ENCODE measurements at places on chromosomes 13 and 19.

DNA sequence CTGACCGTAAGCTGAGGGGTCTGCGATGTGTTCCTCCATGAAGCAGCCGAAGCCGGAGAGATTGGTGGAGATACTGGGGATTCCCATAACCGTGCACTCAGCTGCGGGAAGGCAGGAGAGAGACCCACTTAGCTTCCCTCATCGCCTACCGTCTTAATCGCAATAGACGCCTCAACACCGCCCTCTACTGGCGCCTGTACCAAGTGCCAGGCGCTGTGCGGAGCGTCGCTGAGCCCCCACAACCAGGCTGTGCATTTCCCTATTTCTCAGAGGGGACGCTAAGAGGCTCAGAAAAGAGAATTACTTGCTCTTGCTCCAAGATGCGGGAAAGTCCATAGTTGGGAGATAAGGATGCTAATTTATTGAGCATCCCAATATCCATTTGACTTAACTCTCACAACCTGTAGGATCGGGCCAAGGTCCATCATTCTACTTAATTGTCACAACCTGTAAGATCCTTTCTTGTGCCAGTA is 5.8 kb downstream of the FTL start:
- peak; percentile 89 for DNase-seq

DNA sequence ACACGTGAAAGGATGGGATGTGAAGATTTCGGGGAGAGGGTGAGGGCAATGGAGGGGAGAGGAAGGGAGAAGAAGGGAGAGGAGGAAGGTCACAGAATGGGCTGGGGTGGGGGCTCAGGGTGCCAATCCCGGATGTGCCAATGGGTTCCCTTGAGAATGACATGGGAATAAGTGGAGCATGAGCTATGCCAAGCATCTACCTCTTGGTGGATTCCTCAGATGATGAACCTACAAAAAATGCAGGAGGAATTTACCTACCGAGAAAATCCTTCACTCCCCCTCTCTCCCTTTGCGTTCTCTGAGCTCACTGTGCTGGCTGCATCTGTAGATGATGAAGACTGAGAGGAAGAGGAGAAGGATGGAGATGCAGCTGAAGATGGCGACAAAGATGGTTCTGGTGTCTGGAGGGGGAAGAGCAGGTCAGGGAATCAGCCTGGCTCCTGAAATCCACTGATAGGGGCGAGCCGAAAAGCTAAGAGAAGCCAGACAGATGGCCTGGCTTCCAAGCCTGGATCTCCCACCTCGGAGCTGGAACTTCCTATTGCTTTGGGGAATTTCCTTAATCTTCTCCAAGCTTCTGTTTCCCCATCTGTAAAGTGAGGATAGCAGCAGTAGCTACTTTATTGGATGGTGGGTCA is 21.6 kb downstream of the VSTM1 start:
- DNase-seq, result no peak

GRCh38 chr13:66716538-66716937 is 513.6 kb downstream of the PCDH9 start:
- DNase-seq, result no peak

GRCh38 chr13:59024434-59024833 is 1139.3 kb downstream of the DIAPH3 start:
- DNase-seq, result no peak

GRCh38 chr13:66264971-66265370 is 965.2 kb downstream of the PCDH9 start:
- no peak for DNase-seq

- DNase-seq, result peak; percentile 43
Observed at GRCh38 chr19:2034729-2035589, 16.1 kb downstream of the MKNK2 start.

DNA sequence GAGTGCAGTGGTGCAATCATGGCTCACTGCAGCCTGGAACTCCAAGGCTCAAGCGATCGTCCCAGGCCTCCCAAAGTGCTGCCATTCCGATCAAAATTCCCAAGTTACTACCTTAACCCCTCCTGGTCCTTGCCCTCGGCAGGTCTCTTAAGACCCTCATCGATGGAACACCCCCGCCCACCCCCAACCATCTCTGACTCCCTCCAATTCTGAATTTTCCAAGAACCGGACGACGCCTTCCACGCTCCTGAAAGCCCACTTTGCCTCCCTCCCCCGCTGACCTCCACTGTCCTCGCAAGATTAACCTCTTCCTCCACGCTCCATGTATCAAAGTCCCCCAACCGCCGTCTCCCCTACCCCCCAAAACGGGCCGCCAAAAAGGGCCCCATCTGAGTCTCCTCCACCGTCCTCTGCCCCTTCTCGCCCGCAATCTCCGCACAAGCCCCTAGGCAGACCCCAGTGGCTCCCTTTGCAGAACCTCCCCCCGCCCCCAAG is 539 bp downstream of the DAPK3 start:
- DNase-seq, result no peak

DNA sequence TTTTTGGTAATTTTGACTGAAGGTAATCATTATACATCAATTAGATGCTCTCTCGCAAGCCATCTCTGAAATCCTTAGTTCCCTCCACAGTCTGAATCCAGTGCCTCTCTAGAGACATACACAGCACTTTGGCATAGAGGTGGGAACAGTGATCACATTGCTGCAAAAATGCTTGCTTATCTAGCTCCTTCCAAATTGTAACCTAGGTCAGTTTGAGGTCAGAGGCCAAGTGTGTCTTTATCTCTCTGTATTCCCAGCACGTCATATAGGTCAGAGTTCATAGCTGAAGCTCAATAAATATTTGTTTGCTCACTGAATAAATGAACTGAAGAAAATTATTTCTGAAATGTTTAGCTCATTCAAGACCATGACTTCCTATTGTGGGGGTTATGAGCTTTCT is 462.5 kb downstream of the DIAPH3 start:
- DNase-seq, result no peak

GRCh38 chr13:99045396-99045795 is 67.5 kb upstream of the DOCK9 start:
- no peak for DNase-seq

DNA sequence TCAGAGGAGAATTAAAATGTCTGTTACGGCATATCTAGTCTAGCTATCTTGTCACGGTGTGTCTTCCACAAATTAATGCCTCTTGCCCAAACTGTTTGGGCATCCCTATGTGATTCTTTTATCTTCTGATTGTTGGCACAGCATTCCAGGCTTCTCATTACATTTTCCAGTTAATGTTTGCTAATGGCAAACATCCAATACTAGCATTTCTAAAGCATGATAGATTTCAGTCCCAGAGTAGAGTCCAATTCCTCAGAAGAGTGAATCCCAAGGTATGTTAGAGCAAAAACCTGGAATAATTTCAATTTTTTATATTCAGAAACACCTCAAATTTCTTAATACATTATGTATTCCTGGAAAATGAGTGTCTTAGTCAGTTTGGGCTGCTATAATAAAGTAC is 684.5 kb upstream of the SLITRK1 start:
- no peak for DNase-seq

GRCh38 chr19:580274-580835 is 8.0 kb downstream of the BSG start:
- no peak for DNase-seq

DNA sequence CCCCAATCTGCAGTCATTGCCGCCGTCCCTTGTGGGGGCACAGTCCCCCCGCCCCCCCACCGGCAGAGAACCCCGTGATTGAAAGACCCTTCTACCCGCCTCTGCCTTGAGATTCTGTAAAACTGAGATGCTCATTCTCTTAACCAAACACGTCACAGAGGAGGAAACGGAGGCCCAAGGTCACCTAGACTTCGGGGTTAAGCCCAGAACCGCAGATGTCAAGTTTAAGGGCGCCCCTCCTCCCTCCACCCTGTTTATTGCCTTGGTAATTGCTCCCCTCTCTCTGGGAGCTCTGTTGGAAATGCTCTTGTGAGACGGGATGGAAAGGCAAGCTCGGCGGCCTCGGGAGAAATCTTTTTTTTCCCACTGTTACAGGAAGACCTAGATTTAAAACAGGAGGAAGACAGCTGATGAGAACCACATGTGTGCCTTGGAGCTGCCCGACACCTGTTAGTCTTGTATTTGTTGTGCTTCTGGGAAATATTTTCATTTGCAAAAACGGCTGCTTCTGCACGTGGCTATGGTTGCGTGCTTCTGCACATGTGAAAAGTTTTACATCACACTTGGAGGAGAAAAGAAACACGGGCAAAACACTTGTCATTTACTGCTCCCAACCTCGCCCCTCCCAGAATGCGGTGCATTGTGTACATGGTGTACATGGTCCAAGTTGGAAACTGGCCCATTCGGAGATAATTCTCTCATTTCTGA is 1.1 kb upstream of the MED26 start:
- no peak for DNase-seq

- no peak for DNase-seq
Observed at GRCh38 chr19:55704494-55705245, 29.6 kb downstream of the EPN1 start.

DNA sequence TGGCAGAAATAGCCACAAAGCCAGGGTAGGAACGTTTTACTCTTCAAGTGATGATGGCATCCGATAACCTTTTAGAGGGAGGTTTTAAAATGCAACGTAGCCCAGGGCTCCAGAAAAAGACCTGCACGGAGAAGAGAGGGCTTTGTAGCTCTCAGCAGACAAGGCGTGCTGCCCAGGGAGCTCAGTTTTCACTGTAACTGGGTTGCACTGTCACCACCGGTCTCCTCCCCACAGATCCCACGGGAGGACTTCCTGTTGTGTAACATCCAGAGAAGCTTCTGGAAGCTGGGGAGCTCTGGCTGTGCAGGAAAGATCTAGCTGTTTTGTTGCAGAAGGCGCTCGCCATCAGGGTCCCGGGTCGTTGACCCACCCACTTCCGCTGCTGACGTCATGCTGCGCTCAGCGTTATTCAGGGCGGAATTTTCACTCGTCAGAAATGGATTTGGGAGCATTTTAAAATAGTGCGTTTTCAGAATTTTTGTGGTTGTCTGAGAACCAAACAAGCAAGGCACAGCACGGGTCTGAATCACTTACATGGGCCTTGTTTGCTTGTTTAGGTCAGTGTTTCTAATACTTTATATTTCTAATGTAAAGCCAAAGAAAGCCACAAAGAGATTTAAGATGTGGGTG is 50.8 kb downstream of the ATP11A start:
- no peak for DNase-seq

GRCh38 chr19:4707322-4707721 is 16.3 kb downstream of the DPP9 start:
- no peak for DNase-seq

DNA sequence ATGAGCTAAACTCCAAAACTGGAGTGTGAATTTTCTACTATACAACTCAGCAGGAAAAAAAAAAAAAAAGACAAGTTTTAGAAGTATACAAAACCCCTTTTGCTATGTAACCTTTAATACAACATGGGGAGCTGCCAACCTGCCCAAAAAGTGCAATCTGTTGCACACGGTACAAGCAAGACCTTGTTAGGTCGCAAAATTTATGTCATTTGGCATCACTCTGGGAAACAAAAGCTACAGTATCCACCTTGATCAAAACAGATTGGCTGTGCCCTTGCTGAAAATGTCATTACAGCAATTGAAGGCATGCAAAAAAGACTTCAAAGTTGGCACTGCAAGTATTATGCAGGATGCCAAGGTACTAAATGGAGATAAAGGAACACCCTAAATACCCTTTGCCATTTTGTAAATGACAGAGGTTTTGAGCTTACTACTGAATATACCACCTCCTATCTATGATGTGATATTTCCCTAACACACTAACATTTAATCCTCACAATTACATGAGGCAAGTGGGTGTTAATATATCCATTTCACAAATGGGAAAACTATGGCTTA is 150.1 kb downstream of the TBC1D4 start:
- no peak for DNase-seq

- DNase-seq, result no peak
Observed at GRCh38 chr13:59144700-59145099, 1019.0 kb downstream of the DIAPH3 start.

DNA sequence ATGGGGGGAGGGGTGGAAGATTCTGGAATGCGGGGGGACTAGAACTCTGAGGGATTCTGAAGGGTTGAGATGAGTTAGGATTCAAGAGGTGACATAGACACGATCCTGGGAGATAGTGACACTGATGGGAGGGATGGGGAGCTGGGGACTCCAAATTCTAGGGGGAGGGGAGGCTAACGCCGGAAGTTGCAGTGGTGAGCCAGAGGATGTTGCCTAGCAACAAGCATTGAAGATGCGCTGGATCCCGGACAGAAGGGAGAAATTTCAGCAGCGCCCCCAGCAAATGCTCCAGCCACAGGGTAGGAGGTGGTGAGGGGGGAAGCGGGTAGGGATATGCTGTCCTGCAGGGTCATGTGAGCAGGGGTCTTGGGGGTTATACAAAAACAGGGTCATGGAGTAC is 6.9 kb upstream of the LTBP4 start:
- DNase-seq, result no peak

DNA sequence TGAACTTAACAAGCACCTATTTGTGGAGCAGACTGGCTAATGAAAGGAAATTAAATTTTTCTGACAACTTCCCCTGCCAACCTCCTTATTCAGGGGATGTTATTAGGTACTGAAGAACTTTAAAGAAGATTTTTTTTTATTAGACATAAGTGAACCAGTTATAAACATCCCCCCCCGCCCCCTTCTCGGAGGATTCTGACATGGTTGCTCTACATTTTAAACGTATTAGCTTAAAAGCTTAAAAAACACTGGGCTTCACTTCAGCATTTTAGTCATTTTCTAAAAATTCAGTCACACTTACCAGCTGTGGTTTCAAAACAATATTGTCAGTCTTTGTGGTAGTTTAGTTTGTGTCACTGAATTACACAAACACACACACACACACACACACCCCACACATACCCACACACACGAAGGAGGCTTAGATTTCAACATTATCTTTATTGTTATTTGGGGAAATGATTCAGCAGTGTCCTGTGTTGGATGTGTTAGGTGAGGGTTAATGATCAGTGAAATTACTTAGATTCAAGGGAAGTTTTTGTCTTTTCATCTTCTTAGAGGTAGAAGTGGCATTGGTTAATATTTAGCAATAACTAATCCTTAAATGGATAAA is 145.7 kb downstream of the PCCA start:
- no peak for DNase-seq

- DNase-seq, result no peak
Observed at GRCh38 chr13:52130641-52131040, 1.8 kb upstream of the NEK5 start.

- DNase-seq, result no peak
Observed at GRCh38 chr13:32737111-32737571, 150.9 kb downstream of the PDS5B start.

- DNase-seq, result no peak
Observed at GRCh38 chr13:110490009-110490770, 71.3 kb downstream of the RAB20 start.

- no peak for DNase-seq
Observed at GRCh38 chr13:41847216-41847615, 113.7 kb downstream of the VWA8 start.

- DNase-seq, result no peak
Observed at GRCh38 chr13:79481685-79482052, 714 bp downstream of the NDFIP2 start.

GRCh38 chr13:35349052-35349451 is 127.4 kb downstream of the MAB21L1 start:
- DNase-seq, result no peak

DNA sequence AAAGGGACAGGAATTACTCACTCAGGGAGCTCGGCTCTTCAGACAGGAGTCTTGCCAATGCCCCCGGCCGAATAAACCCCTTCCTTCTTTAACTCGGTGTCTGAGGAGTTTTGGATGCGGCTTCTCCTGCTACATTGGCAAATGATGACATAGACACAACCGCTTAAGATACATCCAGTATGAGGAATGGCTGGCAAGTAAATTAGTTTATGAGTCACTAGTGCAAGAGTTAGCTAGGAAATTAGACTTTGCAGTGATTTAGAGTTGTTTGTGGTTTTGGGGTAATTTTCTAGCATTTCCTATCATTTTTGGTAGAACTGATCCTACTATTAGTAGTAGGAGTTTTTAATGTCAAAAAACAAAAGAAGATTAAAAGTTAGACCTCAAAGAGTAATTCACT is 166.2 kb downstream of the SLITRK1 start:
- no peak for DNase-seq
